ENCODE measurements at places on chromosomes 5 and 9.

- no peaks in the 10 kb centered on the region for H3K4me1 ChIP-seq
- peaks cover 17% of the 10 kb centered on the region for H3K27me3 ChIP-seq
- DNase-seq = no peak
- H3K36me3 ChIP-seq = peaks cover 3% of the 10 kb centered on the region
Observed at GRCh38 chr5:66450988-66451387, 145.2 kb upstream of the MAST4 start.

GRCh38 chr9:127586537-127586936 lies 25.5 kb upstream of the STXBP1 start:
- DNase-seq = peak; percentile 75
- peaks cover 15% of the 10 kb centered on the region for H3K27me3 ChIP-seq
- H3K27ac ChIP-seq = no peak overlapping the region
- peaks cover 2% of the 10 kb centered on the region for H3K36me3 ChIP-seq
- H3K4me3 ChIP-seq = no peak overlapping the region
- peaks cover 4% of the 10 kb centered on the region for H3K4me1 ChIP-seq

DNA sequence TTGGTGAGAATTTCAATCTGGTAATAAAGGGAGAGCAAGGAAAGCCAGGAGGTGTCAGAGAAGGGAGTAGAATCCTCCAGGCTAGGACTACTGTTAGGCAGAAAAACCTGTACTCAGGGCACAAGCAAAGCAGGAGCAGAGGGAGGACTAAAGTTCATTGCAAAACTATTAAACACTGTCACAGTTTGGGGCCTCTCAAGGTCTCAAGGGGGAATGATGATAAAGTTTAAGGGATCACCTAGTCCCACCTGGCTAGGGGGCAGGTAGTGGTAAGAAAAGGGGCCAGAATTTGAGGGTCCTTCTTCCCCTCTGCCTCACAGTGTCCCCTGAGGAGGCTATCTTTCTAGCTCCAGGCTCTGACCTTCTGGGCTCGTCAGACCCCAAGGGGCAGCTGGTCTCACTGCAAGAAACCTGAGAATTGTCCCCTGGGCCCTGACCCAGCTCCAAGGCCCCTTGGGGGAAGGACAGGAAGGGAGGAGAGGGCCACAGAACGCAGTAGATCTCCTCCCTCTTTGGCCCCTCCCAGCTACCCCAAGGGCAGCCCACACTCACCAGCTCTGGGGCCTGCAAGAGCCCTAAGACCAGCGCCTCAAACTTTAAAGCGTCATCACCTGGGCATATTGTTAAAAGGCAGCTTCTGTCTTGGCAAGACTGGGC lies 974 bp downstream of the CCDC69 start:
- peaks cover 8% of the 10 kb centered on the region for H3K36me3 ChIP-seq
- no peaks in the 10 kb centered on the region for H3K27me3 ChIP-seq
- peaks cover 64% of the 10 kb centered on the region for H3K4me1 ChIP-seq
- peak overlapping the region; percentile 94 for H3K27ac ChIP-seq
- H3K4me3 ChIP-seq = peak overlapping the region; percentile 87
- DNase-seq = peak; percentile 70

- H3K27me3 ChIP-seq = no peaks in the 10 kb centered on the region
- H3K4me1 ChIP-seq = peaks cover 12% of the 10 kb centered on the region
- DNase-seq = no peak
- H3K27ac ChIP-seq = no peak overlapping the region
- H3K36me3 ChIP-seq = peaks cover 3% of the 10 kb centered on the region
Observed at GRCh38 chr9:126335837-126336735, 9.5 kb downstream of the MVB12B start.

DNA sequence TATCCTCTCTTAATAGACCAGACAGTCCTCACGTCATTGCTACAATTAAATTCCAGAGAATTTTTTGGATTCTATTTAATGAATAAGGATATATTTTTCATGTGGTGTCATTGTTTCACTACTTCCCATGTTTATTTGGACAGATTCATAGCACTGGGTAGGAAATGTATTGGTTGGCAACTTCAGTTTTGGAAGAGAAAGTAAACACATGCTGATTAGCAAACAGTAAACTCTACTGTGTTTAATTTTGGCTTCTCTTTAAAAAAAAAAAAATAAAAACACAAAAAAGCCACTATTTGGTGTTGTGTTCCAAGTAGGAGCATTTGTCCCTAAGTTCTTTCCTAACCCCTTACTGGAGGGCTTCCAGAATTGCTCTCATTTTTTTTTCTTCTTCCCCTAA lies 77.3 kb downstream of the NFIB start:
- peaks cover 7% of the 10 kb centered on the region for H3K27me3 ChIP-seq
- no peaks in the 10 kb centered on the region for H3K36me3 ChIP-seq
- H3K4me3 ChIP-seq = no peak overlapping the region
- DNase-seq = no peak

- peak overlapping the region; percentile 90 for H3K27ac ChIP-seq
- peak overlapping the region; percentile 93 for H3K4me3 ChIP-seq
- peaks cover 69% of the 10 kb centered on the region for H3K4me1 ChIP-seq
- DNase-seq = no peak
Observed at GRCh38 chr5:40688996-40689395, 9.3 kb downstream of the PTGER4 start.

DNA sequence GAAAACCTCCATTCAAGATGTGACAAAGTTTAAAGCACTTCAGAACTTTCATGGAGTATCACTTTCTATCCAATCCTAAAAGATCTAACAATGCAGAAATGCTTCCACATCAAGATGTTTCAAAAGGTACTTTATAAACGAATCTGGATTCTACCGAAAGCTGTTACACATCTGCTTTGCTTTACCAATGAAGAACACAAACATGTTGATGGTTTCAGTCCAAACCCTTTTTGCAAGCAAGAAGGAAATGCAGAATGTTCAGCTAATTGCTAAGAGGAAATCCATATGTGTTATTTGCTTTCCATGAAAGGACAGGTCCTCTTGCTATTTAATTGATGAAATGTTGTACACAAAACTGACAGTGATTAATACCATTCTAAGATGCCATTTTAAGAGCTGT lies 419.6 kb downstream of the EFNA5 start:
- H3K4me1 ChIP-seq = no peaks in the 10 kb centered on the region
- DNase-seq = no peak
- no peak overlapping the region for H3K27ac ChIP-seq
- H3K27me3 ChIP-seq = peaks cover 4% of the 10 kb centered on the region
- no peak overlapping the region for H3K4me3 ChIP-seq

DNA sequence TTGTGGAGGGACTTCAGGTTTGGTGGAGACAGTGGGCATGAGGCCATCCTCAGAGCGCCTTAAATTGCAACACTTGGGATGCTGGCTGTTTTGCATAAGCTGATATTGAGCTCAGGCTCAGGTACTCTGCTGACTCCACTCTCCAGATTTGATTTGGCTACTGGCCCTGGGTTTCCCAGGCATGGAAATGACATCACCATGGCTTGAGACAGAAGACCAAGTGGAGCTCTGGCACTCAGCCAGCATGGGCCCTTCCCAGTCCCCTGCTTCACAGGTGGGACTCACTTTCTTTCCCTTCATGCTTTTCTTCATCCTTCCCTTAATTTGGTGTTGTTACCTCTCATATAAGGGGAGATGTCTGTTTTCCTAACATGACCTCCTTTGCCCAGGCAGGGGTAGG lies 72.0 kb upstream of the IL12B start:
- H3K27me3 ChIP-seq = peaks cover 29% of the 10 kb centered on the region
- no peak overlapping the region for H3K4me3 ChIP-seq
- no peak overlapping the region for H3K27ac ChIP-seq
- no peak for DNase-seq
- H3K36me3 ChIP-seq = no peaks in the 10 kb centered on the region

DNA sequence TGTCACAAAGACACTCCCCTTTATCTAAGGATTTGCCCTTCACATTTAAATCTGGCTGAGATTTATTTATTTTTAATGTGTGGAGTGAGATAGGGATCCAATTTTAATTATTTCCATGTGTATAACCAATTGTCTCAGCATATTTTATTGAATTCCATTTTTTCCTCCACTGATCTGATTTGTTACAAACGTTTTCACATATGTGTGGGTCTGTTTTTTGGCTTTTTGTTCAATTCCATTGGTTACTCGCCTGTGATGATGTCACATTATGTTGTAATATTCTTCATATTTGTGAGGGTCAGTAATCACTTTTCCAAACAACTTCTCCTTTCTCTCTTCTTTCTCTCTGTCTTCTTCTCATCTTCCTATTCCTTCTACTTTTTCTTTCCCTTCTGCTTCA lies 278.3 kb upstream of the RFX3 start:
- peaks cover 24% of the 10 kb centered on the region for H3K27me3 ChIP-seq
- no peaks in the 10 kb centered on the region for H3K4me1 ChIP-seq
- H3K27ac ChIP-seq = no peak overlapping the region
- no peaks in the 10 kb centered on the region for H3K36me3 ChIP-seq

DNA sequence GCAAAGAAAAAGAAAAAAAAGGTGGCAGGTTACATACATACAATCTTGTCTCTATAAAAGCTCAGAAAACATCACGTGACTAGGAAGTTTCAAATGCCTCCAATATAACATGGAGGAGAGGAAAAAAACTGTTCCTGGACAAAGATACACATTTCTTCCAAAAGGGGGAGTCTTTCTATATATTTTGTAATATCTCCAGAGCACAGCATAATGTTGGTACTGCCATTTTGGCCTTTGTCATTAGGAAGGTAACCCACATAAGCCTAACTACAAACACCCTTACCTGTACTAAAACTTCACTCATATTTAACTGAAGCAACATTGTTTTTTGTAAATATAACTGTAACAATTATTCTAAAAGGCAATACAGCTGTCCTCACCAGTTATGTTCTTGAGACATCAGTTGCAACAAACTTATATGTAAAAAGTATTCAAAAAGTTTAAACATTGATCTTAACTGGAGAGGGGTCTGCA lies 1.2 kb upstream of the BTF3 start:
- DNase-seq = no peak
- peaks cover 26% of the 10 kb centered on the region for H3K4me1 ChIP-seq
- H3K27ac ChIP-seq = no peak overlapping the region

GRCh38 chr9:131324736-131325679 lies 35.5 kb downstream of the PLPP7 start:
- H3K27ac ChIP-seq = no peak overlapping the region
- no peak overlapping the region for H3K4me3 ChIP-seq
- DNase-seq = no peak
- H3K4me1 ChIP-seq = no peaks in the 10 kb centered on the region
- no peaks in the 10 kb centered on the region for H3K36me3 ChIP-seq
- no peaks in the 10 kb centered on the region for H3K27me3 ChIP-seq

- H3K27me3 ChIP-seq = no peaks in the 10 kb centered on the region
- peaks cover 9% of the 10 kb centered on the region for H3K4me1 ChIP-seq
- H3K36me3 ChIP-seq = peaks cover 29% of the 10 kb centered on the region
- H3K27ac ChIP-seq = peak overlapping the region; percentile 37
- H3K4me3 ChIP-seq = no peak overlapping the region
Observed at GRCh38 chr5:72256536-72256935, 63.5 kb downstream of the MRPS27 start.

DNA sequence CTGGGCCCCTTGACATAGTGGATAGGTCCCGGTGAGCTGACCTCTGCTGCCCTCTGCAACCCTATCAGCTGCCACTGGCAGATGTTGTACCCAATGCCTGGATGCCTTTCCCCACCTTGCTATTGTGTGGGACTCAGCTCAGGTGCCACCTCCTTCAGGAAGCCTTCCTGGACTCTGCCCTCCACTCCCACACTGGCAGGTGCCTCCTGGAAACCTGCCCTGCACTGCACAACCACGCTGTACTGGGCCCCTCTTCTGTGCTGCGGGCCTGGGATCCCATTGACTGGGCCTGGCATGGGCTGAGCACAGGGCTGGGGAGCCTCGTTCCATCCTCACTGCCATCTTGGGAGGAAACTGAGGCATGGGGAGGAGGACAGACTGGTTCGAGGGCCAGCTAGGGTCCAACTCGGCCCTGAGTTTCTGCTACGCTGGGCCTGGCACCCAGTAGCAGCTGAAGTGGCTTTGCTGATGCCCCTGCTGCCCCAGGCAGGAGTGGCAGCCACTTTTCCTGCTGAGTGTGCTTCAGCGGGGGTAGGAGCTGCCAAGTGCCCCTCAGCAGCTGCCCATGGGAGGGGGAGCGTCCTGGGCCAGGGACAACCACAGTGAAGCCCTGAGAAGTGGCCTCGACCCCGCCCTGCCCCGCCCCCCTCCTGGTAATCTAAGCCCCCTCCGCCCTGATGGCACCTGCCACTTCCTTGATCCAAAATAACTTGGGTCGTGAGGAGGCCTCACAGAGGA lies 1.3 kb downstream of the AK1 start:
- peaks cover 8% of the 10 kb centered on the region for H3K27me3 ChIP-seq
- no peak overlapping the region for H3K27ac ChIP-seq
- no peak for DNase-seq

- H3K4me3 ChIP-seq = peak within 1 kb of the TSS; percentile 76
- H3K27me3 ChIP-seq = no peaks in the 10 kb centered on the region
- H3K27ac ChIP-seq = peak within 1 kb of the TSS; percentile 95
Observed at GRCh38 chr9:121369595-121370265, at the start of gene STOM. STOM (minus strand) TSS chr9:121370250; CDS start chr9:121370187, 63 bp downstream.

GRCh38 chr9:130039528-130040147 lies 3.4 kb downstream of the FNBP1 start:
- peaks cover 54% of the 10 kb centered on the region for H3K4me1 ChIP-seq
- peak; percentile 41 for DNase-seq
- H3K27me3 ChIP-seq = no peaks in the 10 kb centered on the region

- H3K4me1 ChIP-seq = no peaks in the 10 kb centered on the region
- H3K4me3 ChIP-seq = no peak overlapping the region
- H3K36me3 ChIP-seq = no peaks in the 10 kb centered on the region
- DNase-seq = no peak
Observed at GRCh38 chr9:70588381-70588780, 173.9 kb upstream of the KLF9 start.

GRCh38 chr9:92850898-92851297 lies 26.9 kb downstream of the ZNF484 start:
- H3K27me3 ChIP-seq = no peaks in the 10 kb centered on the region
- no peak for DNase-seq
- H3K27ac ChIP-seq = no peak overlapping the region
- H3K36me3 ChIP-seq = peaks cover 82% of the 10 kb centered on the region

- H3K36me3 ChIP-seq = peaks cover 2% of the 10 kb centered on the region
- H3K27me3 ChIP-seq = peaks cover 3% of the 10 kb centered on the region
- no peak overlapping the region for H3K27ac ChIP-seq
- no peak for DNase-seq
Observed at GRCh38 chr5:67669916-67670315, 473.3 kb upstream of the CD180 start.

GRCh38 chr5:132265336-132266030 lies 8.0 kb downstream of the PDLIM4 start:
- no peak overlapping the region for H3K27ac ChIP-seq
- H3K36me3 ChIP-seq = no peaks in the 10 kb centered on the region
- no peak for DNase-seq

- no peaks in the 10 kb centered on the region for H3K4me1 ChIP-seq
- no peak overlapping the region for H3K27ac ChIP-seq
- no peaks in the 10 kb centered on the region for H3K27me3 ChIP-seq
- H3K36me3 ChIP-seq = no peaks in the 10 kb centered on the region
- DNase-seq = no peak
Observed at GRCh38 chr5:166709691-166710090, 1581.8 kb upstream of the WWC1 start.
